ENCODE measurements at places on chromosomes 16 and 17. TPM values are rescaled to one million over a fixed set of nuclear protein-coding genes. Genes with fewer than 3 reads are reported as not detected.

Gene VAMP2
- total RNA-seq = 5.7 TPM

Gene TSR3
- total RNA-seq = 70.5 TPM

Gene JPH3
- total RNA-seq = not detected

Gene SCARF1
- 75.1 TPM for total RNA-seq

Gene HOXB3
- 9.1 TPM for total RNA-seq

Gene CCL16
- 0.19 TPM for total RNA-seq

Gene SLC13A2
- total RNA-seq = not detected

Gene MAF
- 0.19 TPM for total RNA-seq

Data from endothelial cell of coronary artery (primary cell).